H9 (cell line): ENCODE measurements at places on chromosomes 12 and 14.

DNA sequence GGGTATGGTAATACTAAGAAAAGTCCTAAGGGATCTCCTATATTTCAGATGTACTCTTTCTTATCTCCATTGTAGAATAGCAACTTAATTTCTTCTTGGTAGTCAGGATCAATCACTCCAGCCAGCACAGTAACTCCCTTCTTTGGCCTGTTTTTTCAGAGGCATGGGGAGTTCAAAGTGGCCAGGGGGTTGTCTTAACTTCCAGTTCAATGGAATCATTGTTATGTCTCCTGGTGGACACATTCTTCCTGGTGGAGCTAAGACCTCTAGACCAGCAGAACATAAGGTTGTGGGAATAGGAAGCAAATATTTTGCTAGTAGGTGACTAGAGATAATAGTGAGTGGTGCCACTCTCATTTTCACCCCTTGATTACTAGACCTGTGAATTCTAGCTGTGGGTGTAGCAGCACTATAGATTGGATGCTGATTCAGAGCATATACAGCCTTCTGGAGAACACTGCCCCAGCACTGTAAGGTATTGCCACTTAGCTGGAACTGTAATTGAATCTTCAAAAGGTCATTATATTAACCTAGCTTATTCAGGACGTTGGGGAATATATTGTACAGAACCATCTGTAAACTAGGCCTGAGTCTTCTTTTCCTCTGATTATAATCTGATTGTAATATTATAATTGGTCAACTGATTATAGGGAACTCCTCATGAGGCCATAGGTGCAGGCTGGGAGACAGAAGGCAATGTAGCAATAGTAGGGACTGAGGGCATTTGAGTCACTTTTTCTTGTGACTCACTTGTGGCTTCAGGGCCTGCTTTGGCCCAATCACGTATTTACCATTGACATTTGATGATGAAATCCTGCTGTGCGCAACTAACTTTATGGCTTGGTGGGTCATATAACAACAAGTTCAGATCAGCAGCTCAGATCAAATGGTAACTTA lies 60.2 kb upstream of the ATP2B1 start:
- DNase-seq: no peak

DNA sequence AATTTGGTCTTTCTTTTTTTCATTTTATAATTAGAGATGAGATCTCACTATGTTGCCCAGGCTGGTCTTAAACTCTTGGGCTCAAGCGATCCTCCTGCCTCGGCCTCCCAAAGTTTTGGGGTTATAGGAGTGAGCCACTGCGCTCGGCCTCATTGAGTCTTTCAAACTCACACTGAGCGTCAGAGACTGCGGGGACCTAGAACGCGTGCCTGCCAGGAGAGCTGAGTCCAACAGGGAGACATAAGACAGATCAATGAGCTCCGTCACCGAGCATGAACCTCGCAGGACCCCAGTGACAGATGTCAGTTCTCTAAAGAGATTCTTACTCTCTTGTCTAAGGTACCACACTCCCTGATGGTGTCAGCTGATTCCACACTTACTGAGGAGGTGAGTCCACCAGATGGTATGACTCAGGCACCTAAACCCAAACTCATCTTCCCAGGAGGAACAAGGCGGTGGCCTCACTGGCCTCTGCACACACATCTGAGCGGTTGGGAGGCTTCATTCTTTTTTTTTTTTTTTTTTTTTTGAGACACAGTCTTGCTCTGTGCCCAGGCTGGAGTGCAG lies 58.9 kb downstream of the CCDC88C start:
- no peak for DNase-seq

GRCh38 chr12:53532021-53532420 lies 24.7 kb upstream of the NPFF start:
- no peak for DNase-seq

- DNase-seq: no peak
These were observed 210.1 kb upstream of the TBX3 start for GRCh38 chr12:114894076-114894475.

DNA sequence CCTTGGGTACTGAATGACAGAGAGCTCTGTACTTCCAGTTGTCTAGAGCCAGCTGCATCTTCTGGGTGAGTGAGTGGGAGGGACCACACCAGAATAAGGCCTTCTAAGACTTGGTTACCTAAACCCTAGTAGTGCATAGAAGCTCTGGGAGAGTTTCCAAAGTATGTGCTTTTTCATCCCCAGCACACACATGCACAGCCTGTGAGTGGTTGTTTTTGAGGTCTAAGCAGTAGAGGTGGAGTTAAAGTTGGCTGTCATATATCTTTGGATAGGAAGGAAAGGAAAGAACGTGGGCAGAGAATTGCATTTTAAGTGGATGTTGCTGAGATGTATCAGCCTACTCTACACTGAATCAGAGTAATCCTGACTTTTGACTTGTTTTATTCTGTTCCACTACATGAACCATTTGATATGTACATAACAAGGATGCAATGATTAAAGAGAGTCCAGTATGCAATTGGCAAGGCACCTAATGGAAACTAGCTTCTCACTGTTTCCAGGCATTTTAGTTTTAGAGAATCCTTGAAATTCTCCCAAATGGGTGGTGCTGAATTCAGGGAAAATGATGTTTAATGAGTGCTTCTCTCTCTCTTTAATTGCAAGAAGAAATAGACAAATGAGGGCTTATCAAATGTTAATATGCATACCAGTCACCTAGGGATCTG lies 51.8 kb upstream of the PRICKLE1 start:
- no peak for DNase-seq

- DNase-seq: no peak
These were observed 331.4 kb downstream of the TMTC2 start for GRCh38 chr12:83018088-83018487.

- no peak for DNase-seq
These were observed 116.3 kb downstream of the RTN1 start for GRCh38 chr14:59754256-59754655.

GRCh38 chr14:88934351-88934806 lies 109.9 kb downstream of the TTC8 start:
- no peak for DNase-seq

- DNase-seq: no peak
These were observed 37.0 kb downstream of the ANAPC7 start for GRCh38 chr12:110366321-110367142.

- no peak for DNase-seq
These were observed 17.2 kb upstream of the HHIPL1 start for GRCh38 chr14:99627510-99628381.

- no peak for DNase-seq
These were observed 138.0 kb downstream of the SLC38A6 start for GRCh38 chr14:61119006-61119405.

- no peak for DNase-seq
These were observed 124.8 kb downstream of the SCARB1 start for GRCh38 chr12:124738636-124739467.

- no peak for DNase-seq
These were observed 390.2 kb upstream of the PRICKLE1 start for GRCh38 chr12:42979746-42980145.

GRCh38 chr12:132545164-132545953 lies 55.4 kb downstream of the FBRSL1 start:
- no peak for DNase-seq

GRCh38 chr14:66398437-66398836 lies 87.7 kb upstream of the CCDC196 start:
- DNase-seq: no peak

DNA sequence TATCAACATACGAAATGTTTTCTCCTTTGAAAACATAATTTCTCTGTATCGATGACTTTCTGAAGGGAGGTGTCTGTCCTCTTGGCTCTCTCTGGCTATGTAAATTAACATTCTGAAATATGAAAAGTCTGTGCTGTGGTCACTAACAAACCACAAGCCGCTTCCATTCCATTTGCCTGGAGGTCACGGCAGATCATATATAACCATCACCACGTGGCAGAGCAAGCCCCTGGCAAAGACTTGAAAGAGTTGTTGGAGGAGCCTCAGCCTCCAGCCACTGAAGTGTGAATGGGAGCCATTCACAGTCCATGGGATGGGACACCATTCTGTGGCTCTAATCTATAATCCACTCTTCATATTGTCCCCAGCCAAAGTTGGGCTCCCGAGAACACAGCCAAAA lies 39.6 kb downstream of the CDKL1 start:
- no peak for DNase-seq

GRCh38 chr12:20211981-20212421 lies 156.3 kb upstream of the PDE3A start:
- no peak for DNase-seq

DNA sequence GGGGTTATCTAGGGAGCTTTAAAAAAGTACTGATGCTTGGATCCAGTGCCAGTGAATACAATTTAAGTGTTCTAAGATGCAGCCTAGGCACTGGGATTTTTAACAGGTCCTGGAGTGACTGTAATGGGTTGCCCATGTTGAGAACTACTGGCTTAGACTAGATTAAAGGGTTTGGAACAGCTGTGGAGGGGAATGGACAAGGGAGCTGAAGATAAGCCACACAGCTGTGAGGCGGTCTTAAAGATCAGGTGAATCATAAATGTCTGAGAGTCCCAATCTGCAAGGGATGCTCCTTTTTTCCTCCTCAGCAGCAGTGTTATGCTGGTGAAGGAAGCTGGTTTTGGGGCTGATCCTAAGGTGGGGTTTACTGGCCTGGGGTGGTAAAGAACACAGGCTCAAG lies 35.5 kb upstream of the FRMD6 start:
- no peak for DNase-seq

- DNase-seq: no peak
These were observed 33.9 kb upstream of the NAV3 start for GRCh38 chr12:77796775-77797174.

DNA sequence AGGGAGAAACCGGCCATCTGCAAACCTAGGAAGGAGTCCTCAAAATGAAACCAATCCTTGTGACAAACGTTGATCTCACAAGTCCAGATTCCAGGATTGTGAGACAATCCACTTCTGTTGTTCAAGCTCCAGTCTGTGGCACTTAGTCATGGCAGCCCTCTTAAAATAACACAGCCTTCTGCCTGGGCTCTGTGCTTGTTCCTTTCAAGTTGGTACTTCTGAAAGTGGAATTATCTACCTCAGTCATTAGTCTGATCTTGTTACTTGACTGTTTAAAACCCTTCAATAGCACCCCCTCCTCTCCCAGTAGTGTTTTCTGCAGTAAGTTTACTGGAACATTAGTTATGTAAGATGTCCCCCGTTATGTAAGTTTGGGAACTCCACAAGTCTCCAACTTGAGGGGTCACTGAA lies 111.0 kb upstream of the HIF1A start:
- DNase-seq: no peak

DNA sequence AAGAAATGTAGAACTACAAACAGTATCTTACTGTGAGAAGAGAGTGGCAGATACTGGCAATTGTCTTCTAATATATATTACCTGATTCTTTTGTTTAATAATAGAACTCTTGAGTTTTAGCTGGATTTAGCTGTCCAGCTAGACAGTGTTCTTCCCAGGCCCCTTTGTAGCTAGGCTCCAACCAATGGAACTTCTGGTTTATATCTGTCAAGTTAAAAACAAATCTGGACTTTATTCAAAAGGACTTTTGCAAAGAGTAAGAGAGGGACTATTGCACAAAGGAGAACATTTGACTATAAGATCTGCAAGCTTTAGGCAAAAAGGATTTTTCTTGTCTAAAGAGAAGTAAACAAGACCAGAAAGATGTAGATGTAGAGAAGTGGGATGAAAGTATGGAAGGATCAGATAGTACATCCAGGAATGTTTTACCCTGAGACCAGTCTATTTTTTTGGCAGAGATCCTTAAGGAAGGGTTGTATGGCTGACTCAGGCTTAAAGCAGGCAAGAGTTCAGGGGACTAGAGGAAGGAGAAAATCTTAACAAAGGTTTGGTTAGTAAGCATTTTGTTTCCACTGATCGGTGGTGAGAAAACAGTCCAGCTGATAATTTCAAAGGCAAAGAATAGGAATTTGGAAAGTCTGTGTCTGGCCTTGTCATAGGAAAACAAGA lies 111.1 kb upstream of the PLEKHA5 start:
- no peak for DNase-seq

- no peak for DNase-seq
These were observed 27.1 kb upstream of the NR2C1 start for GRCh38 chr12:95100264-95101190.

GRCh38 chr12:105928436-105928835 lies 210.3 kb downstream of the NUAK1 start:
- DNase-seq: no peak

- no peak for DNase-seq
These were observed 136.5 kb upstream of the CCND2 start for GRCh38 chr12:4137015-4137414.

DNA sequence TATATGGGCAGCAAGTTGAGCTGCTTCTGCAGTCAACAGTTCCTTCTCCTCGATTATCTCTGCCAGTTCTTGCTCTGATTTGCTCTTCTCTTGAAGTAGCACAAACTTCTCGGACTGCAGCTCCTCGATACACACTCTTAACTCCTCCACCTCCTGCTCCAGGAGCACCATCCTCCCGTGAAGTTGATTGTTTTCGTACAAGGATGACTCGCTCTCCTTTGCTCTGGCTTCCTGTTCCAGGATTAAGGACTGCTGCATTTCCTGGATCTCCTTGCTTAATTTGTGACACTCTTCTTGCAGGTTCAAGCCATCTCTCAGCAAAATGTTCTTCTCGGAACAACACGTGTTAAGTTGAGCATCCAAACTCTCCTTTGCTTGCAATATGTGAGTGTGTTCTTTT lies 56.2 kb upstream of the VPS33A start:
- no peak for DNase-seq

DNA sequence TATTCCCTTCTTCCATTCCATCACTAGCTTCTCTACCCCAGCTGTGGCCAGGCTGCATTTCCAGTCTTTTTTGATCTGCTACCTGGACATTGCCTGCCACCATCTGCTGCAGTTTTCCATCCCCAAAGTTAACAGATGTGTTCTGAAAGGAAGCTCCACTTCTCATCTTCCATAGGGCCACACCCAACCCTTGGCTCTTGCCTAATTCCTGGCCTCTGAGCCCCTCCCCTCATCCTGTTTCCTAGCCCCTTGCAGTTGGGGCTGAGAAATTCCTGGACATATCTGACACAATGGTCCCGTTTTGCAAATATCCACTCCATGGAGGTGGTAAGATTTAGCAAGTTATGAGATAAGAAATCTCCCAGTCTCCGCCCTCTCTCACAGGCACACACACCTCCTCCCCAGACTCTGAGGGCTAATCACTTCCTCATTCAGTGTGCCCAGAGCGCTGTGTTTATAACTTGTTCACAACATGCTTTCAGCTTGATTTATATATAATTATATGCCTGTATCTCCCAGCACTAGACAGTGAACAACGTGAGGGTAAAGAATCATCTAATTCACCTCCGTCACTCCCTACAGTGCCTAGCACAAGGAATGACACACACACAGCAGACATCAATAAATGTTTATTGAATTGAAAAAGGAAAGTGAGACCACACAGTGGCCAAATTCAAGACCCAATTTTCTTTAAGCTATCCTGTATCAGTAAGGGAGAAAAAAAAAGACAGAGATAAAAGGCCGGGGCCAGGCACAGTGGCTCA lies 13.4 kb downstream of the SMUG1 start:
- no peak for DNase-seq

- no peak for DNase-seq
These were observed 4.9 kb downstream of the PPP1R3E start for GRCh38 chr14:23297611-23298277.

GRCh38 chr12:65496617-65497016 lies 218.1 kb downstream of the MSRB3 start:
- no peak for DNase-seq
